ENCODE measurements at places on chromosomes 5 and 9.

GRCh38 chr9:95120781-95121370 is 196.6 kb downstream of the FANCC start:
- DNase-seq: no peak

GRCh38 chr9:113913426-113914195 is 37.5 kb downstream of the ZNF618 start:
- no peak for DNase-seq

- no peak for DNase-seq
Observed at GRCh38 chr9:109604131-109604530, 106.0 kb upstream of the PTPN3 start.

DNA sequence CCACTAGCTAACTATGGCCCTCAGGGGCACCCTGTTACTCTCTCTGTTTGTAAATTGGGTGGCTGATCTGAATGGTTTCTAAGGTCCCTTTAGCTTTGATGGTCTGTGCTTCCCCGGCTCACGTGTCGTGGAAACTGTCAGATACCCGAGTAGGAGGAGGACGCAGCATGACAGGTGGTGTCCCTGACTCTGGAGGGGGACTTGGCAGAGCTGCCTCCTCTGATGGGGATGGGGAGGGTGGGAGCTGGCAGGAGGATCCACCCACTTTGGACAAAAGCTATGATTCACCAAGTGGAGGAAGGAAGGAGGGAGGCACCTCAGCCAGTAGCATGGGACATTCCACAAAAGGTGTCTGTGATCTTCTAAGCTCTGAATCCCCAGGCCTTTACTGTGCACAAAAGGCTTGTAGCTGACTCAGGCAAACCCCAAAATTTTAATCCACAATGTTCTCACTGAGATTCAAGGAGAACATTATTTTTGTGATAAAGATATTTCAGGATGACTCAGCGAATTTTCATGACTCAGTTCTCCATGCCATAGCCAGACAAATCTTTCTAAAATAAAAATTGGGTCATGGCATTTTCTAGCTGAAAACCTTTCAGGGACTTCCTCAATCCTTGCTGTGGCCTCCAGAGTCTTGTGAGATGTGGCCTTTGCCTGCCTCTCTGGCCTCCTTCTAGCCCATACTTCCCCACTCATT is 131.0 kb upstream of the BRINP1 start:
- no peak for DNase-seq

DNA sequence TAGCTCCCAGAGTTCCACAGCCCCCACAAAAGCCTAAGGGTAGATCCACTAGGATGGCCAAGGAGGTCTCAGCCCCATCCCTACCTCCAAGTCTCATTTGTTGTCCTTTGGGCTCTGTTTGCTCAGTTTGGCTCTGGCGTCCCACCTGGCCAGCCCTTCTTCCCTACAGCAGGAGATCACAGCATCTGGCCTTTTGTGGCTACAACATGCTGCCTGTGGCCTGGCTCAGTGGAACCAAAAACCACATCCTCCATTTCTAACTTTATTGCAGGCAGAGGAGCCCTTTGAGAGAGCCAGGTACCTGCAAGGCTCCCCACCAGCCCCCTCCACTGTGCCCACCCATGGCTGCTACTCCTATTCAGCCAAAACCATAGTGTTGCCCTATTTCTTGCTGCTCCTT is 11.4 kb downstream of the JADE2 start:
- no peak for DNase-seq

GRCh38 chr9:136566901-136567300 is 21.1 kb upstream of the NOTCH1 start:
- no peak for DNase-seq

DNA sequence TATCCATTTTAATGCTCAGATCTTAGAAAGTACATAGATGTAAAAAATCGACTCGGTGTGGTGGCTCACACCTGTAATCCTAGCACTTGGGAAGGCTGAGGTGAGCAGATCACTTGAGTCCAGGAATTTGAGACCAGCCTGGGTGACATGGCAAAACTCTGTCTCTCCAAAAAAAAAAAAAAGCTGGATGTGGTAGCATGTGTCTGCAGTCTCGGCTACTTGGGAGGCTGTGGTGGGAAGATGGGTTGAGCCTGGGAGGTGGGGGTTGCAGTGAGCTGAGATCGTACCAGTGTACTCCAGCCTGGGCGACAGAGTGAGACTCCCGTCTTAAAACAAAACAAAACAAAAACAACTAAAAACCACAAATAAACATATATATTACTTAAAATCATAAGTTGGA is 61.4 kb downstream of the RASA1 start:
- DNase-seq: no peak

DNA sequence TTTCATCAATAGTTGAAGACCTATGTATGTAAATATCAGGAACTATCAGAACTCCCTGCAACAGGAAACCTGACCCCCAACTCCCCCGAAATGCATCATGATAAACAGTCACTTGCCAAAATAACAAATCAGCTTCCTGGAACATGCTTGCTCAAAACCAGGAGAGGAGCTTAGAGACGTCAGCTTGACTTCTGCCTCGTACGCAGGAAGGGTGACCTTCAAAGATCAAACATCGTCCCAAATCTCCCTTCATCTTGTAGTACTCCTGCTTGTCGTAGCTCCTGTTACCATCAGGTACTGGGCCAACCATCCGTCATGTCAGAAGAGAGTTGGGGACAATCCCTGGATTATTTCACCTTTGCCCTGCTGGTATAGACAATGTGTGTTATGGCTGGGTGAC is 396.1 kb downstream of the GADD45G start:
- no peak for DNase-seq

DNA sequence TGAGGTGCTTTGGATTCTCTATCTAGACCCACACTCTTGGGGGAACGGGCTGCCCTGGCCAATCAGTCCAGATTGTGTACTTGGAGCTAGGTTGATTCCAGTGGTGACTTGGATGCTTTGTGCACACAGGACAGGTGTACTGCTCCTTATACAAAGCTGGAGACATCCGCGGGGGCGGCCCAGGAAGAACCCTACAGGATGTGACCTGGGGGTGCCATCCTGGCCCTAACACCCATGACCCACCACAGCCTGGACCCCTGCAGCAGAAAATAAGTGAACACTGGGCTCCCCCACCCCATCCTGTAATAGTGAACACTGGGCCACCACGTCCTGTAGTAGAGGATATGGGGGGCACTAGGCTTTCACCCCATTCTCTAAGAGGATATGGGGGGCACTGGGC is 12.1 kb upstream of the PLEKHG4B start:
- no peak for DNase-seq

DNA sequence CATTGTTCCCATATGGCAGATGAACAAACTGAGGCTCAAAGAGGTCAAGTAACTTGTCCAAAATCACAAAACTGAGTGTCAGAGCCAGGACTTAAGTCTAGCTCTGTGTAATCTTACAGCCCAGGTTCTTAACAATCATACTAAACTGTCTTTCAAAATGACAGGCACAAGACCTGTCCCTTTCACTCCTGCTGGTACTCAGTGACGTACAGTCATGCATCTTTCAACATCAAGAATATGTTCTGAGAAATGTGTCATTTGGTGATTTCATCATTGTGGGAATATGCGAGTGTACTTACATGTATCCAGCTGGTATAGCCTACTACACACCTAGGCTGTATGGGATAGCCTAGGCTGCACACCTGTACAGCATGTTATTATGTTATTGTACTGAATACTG is 646.8 kb upstream of the WWC1 start:
- DNase-seq: no peak

- no peak for DNase-seq
Observed at GRCh38 chr9:121239071-121239470, 28.9 kb upstream of the GSN start.

DNA sequence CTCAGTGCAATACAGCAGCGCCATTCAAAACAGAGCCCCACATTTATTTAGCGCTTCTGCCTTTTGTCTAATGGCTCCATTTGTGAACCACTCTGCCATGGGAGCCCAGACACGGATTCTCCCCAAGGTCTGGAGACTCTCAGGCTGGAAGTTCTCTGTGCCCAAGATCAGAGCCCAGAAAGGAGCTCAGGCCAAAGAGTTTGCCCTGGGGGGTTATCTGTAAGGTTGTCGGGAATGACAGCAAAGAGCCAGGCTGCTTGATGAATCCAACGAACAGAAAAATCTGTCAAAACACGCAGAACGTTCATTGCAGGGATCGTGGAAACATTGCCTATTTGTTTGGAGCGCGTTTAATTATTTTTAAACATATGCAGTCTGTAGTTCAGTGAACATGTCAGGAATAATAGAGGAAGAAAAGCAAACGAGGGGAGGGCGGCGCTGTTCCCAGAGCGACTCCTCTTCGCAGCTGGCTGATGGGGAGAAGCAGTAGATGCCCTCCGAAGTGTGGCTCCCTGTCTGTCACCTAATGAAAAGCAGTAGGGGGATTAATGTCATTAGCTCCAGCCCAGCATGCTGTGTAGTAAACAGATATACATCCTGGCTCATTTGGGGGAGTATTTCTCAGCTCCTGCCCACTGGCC is 464.9 kb upstream of the MPDZ start:
- no peak for DNase-seq

DNA sequence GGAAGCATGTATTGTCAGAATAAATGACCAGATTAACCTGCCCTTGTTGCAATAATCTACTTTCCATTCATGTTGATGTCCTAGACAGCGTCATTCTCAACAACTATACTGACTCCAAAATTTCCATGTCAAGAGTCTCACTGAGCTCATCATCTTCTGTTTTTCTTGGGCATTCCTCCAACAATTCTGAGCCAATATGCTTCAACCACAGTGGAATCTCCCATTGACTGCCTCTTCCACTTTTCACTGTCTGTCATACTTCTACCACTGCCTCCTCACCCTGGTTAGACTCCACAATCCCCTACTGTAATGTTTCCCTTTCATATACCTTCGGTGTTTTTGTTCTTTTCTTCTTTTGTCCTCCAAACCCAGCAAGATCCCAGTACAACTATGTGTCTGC is 162.8 kb downstream of the TLE1 start:
- no peak for DNase-seq

DNA sequence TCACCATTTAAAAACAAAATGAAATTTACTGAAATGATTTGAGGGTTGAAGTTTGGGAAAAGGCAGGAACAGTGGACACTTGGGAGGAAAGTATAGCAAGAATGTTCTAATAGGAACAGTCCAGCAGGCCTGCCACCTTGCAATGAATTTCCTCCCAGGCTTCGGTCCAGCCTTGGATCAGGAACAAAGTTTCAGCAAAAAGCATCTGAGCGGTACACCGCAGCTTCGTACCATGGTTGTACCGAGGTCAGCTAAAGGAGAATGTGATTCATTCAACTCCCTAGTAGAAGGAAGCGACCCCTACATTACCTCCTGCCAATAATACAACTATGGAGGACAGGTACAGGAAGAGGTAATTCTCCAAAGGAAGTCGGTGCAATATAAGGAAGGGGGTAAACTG is 111.4 kb downstream of the ENC1 start:
- DNase-seq: no peak
